ENCODE measurements at places on chromosomes 13 and 19.

DNA sequence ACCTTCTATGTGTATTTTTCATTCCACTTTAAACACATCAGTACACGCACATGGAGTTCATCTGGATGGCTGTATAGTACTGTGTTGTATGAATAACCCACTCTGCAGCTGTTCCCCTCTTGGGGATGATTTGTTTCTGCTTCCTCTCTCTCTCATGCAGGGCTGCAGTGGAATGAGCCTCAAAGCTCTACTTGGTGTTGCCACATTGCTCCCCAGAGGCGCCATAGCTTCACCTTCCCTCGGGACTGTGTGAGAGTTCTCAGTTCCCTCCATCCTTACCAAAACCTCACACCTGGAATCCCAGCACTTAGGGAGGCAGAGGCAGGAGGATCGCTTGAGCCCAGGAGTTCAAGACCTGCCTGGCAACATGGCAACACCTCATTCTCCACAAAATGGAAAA is 28.4 kb upstream of the GPR183 start:
- no peak for DNase-seq

DNA sequence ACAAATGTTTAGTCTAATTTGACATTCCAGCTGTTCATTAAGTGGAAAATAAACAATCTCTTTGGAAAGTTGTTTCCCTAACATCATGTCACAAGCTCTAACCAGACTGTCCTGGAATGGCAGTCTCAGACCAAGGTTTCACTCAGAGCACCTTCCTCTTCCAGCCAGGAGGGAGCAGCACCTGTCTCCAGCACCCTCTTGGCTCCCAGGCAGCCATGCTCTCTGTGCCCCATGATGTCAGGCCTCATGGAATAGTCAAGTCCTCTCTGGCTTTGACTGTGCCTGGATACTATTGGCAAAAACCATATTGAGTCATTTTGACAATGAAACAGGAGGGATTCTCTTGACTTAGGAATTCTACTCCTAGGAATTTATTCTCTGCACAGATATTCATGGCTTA is 171.4 kb downstream of the OXGR1 start:
- no peak for DNase-seq

GRCh38 chr13:111484959-111485358 is 164.5 kb downstream of the TEX29 start:
- no peak for DNase-seq

DNA sequence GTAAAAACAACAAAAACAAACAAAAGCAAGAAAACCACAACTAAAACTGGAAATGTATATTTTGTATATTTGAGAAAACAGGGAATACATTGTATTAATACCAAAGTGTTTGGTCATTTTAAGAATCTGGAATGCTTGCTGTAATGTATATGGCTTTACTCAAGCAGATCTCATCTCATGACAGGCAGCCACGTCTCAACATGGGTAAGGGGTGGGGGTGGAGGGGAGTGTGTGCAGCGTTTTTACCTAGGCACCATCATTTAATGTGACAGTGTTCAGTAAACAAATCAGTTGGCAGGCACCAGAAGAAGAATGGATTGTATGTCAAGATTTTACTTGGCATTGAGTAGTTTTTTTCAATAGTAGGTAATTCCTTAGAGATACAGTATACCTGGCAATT is 17.1 kb downstream of the KLF5 start:
- DNase-seq, result no peak

- no peak for DNase-seq
These were observed 46.9 kb downstream of the ITGBL1 start for GRCh38 chr13:101499406-101499805.
